ENCODE measurements at places on chromosomes 11 and 22.

GRCh38 chr11:121123496-121124069 lies 22.5 kb downstream of the TECTA start:
- no peak for DNase-seq

DNA sequence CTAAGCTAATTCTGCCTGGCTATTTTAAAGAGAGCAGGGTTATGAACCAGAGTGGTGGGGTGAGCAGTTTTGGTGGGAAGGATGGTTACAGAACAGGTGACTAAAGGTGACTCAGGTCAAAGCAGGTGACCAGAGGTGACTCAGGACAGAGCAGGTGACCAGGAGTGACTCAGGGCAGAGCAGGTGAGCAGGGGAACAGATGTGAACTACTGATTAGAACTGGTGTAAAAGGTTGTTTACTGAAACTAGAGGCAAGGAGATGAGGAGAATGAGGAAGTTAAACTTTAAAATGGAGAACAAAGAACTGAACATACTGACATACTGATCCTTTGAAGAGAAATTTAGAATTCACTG lies 15.4 kb upstream of the HYLS1 start:
- no peak for DNase-seq

DNA sequence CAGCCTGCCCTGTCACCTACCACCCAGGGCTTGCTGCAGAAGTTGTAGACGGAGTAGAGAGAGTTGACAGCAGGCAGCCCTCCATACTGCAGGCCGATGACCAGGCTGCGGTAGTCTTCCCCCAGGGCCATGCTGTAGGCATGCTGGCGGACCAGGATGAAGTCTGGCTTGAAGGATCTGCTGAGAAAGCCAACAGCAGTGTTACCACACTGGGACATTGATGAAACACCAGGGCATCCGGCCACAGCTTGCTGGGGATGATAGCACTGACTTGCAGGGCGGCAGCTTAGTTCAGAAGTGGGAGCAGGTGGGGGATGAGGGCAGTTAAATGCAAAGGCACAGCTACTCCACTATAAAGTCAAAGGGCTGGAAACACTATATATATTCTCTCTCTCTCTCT lies 67.4 kb downstream of the TIMP3 start:
- no peak for DNase-seq

DNA sequence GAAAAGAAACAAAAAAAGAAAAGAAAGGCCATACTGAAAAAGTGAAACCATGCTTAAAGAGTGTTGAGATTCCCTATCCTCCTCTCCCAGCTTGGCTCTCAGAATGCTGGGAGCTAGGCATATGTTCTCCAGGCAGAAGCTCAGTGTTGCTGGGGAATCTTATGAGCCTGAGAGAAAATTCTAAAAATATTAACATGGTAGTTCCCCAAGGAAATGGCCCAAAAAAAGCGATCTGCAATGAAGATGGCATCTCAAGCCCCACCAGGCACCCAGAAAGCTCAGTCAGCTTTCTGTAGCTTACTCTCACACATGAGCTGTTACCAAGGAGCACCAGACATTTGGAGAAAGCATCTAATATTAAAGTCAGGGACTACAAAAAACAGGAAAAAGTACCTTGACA lies 94.5 kb downstream of the CD44 start:
- no peak for DNase-seq

DNA sequence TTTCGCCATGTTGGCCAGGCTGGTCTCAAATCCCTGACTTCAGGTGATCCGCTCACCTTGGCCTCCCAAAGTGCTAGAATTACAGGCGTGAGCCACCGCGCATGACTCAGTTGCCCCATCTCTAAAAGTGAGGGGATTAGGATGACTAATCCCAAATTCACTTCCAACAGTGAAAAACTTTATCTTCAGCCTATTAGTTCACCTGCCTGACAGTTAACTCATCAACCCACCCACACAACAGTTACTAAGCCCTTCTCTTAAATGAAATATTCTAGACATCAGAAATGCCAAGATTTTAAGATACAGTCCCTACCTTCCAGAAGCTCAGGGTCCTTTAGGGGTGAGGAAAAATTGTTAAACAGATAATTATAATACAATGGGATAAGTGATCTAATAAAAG lies 2.0 kb upstream of the ANKRD42 start:
- no peak for DNase-seq

DNA sequence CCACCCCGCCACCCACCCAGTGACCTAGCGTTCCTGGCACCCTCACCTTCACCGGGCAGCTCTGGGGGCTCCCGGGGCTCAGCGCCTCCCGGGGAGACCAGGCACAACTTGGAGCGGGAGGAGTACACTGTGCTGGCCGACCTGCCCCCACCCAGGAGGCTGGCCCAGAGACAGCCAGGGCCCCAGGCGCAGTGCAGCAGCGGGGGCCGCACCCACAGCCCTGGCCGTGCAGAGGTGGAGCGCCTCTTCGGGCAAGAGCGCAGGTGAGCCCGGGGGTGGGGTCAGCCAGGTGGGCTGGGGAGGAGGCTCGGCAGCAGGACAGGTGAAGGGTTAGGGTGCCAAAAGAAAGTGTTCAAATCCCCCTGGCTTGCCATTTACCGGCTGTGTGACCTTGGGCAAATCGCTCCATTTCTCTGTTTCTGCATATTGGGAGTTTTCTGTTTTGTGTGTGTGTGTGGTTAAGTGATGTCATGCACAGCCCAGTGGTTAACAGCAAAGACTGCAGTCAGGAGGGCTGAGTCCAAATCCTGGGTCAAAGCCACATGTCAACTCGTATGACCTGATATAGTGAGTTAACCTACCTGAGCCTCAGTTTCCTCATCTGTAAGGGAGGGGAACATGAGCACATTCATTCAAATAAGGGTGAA lies 29.5 kb downstream of the TRIOBP start:
- DNase-seq: no peak

DNA sequence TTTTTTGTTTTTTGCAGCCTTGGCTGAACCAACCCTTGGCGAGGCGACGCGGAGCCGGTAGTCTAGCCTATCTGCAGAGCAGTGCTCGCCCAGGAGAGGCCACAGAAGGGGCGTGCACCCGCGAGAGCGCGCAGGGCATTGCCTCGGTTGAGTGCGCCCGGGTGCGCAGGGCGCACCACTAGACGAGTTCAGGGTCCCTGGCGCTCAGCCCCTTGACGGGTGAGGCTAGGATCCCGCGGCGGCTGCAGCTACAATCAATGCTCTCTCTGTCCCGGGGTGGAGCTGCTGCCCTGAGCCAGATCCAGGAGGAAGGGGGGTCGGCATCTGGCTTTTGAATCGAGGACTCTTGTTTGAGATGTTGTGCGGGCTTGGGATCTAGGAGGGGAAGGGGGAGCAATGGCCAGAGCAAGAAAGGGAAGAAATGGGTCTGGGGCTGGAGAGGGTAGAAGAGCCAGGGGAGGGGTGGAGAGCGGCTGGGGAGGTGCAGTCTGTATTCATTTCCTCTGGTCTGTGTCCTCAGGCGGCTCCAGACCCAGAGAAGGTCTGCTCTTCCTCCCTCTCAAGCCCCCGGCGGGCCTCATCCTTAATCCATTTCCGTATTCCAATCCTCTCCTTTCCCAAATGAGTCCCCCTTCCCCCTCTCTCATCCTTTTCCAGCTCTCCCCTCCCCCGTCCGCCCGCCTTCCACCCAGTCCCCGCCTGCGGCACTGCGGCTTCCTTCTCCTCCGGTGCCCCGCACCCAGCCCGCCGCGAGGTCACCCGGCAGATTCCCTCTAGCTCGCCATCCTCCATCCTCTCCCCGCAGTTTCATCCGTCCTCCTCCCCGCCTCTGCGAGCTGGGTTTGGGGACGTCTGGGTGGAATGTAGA lies 797 bp downstream of the THY1 start:
- no peak for DNase-seq

DNA sequence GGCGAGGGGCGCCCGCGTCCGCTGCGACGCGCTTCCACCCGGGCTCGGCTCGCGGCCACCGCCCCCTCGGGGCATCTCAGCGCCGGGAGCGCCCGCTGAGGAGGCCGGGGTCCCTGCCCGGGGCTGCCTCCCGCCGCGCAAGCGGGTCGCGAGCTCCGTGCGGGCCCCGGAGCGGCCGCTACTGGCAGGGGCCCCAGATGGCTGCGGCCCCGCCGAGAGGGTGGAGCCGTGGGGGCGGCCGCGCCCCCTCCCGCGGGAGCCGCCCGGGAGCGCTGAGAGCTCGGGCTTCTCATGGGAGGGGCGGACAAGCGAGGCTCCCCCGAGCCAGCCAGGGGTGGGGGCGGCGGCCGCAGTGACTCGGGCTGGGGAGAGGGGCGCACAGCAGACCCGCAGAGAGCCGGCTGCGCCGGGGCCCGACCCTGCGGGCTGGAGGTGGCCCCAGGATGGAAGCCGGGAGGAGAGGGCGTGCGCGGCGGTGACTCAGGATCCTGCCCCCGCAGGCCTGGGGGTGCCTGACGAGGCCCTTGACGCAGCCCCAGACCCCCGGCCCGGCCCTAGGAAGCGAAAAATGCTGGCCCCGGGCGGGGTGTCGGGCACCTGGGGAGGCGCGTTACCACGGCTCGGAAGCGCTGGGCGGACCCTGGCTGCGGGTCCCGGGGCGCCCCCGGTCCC lies 603 bp upstream of the ZFTA start:
- DNase-seq: no peak

- no peak for DNase-seq
These were observed 7.3 kb downstream of the ANKK1 start for GRCh38 chr11:113394919-113395318.

- no peak for DNase-seq
These were observed 20.7 kb downstream of the ZBTB16 start for GRCh38 chr11:114080219-114080618.

DNA sequence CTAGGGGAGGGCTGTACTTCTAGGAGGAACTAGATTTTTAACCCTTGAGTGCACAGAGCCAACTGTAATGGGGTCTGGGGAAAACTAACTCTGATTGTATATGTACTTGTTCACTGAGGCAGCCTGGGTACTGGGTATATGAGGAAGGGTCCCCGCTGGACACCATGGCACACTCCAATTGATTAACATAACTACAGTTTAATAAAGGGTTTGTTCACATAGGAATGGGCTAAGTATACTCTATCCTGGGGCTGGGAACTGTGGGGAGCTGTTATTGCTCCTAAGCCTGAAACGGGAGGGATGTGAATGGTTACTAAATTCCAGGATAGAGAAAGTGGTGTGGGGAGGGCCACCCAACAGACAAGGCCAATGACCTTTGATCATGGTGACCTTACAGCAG lies 67.6 kb downstream of the PARVA start:
- DNase-seq: no peak

DNA sequence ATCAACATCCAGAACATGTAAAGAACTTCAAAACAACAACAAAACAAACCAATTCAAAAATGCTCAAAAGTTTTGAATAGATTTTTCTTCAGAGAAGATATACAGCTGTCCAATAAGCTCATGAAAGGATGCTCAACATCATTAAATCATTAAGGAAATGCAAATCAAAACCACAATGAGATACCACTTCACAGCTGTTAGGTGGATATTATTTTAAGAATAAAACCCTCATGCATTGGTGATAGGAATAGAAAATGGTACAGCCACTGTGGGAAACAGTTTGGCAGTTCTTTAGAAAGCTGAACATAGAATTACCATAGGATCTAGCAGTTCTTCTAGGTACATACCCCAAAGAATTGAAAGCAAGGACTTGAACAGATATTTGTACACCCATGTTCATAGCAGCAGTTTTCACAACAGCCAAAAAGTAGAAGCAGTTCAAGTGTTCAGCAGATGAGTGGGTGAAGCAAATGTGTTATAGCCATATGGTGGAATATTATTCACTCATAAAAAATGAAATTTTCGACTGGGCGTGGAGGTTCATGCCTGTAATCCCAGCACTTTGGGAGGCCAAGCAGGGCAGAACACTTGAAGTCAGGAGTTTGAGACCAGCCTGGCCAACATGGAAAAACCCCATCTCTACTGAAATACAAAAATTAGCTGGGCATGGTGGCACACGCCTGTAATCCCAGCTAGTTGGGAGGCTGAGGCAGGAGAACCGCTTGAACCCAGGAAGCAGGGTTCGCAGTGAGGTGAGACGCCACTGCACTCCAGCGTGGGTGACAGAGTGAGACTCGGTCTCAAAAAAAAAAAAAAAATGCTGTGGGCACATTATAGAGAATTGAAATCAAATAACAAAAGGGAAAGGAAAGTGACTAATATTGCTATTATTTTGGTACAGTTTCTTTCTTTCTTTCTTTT lies 42.9 kb downstream of the CBL start:
- no peak for DNase-seq

DNA sequence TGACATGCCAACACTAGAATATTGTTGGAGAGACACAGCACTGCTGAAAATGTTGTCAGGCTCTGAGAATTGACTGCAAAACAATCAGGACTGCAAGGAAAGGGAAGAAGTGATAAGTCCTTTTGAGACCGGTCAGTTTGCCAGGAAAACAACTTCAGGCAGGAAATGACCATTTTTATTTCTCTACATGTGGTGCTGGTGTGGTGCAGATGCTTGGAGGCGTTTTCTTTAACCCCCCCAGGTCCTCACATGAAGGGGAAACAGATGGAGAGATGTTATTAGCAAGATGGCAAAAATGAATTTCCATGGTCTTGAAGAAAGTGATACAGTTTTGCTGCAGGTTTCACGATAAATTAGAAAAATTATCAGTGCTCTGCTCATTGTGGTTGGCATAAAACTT lies 5.7 kb downstream of the AP2A2 start:
- peak; percentile 59 for DNase-seq

GRCh38 chr11:8948886-8949285 lies 6.1 kb upstream of the ASCL3 start:
- no peak for DNase-seq

DNA sequence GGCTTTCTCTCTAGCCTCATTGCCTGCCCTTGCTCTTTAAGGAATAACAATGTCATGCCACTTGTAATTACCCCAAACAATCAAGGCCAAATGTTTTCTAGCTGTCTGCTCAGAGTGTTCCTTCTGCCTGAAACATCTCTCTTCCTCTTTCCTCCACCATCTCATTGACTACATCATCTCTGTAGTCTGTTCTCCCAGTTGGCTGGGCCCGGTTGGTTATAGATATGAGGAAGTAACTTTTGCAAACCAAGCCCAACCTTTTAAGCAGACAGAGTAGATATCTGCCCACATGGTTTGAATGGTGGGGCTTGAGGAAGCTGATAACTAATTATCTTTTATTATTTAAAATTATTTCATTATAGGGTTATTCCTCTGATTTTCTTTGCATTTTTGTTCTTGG lies 104.5 kb downstream of the NTM start:
- no peak for DNase-seq

- DNase-seq: no peak
These were observed 917 bp downstream of the RPS6KA4 start for GRCh38 chr11:64359712-64360445.
